ENCODE measurements at places on chromosomes 16 and 17.

DNA sequence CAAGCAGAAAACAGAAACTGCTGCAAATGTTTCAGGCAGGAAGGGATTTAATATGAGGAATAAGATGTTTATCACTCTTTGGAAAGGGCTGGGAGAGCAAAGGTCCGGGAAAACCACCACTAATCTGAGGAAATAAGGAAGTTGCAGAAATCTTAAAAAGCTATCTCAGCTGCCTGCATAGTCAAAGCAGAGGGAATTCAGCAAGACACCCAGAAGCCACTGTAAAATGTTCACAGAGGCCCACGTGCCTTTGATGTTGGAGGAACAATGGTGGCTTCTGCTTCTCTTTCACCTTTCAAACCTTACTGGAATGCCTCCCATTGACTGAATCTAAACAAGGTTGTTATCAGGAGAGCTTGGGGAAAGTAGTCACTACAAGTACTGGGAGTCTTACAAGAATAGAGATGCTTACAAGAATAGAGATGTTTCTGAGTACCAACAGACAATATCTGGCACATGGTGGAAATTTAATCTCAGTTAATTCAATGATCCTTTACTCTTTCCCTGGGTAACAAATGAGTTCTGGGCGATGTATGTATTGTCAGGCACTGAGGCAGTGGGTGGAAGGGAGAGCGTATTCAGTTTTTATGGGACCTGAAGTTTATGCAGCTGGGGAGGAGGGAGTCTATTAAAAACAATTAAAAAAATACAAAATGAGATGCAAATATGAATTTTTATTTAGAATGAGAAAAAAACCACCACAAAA lies 56.1 kb upstream of the MED13 start:
- no peak for DNase-seq

DNA sequence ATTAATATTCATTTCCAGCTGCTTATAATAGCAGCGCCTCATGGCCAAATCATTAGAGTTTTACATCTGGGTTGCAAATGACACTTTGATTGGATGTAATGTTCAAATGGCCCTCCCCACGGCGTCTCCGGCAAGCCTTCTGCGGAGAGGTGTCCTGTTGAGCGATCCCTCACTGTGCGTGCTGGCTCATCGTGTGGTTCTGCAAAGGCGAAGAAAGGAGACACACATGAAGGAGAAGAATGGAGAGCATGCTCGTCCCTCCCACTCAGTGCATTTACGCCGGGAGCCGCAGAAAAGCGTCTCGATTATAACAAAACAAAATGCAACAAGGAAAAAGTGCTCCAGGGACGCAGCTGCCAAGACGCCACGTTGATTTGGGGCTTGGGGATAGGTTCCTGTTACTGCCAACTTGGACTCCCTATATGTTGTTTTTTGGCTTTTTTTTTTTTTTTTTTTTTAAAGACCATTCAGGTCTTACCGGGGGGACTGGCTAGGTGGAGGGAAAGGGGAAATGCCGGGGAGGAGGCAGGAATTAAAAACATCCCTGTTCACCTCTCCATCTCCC lies 117.6 kb downstream of the C16orf78 start:
- no peak for DNase-seq

DNA sequence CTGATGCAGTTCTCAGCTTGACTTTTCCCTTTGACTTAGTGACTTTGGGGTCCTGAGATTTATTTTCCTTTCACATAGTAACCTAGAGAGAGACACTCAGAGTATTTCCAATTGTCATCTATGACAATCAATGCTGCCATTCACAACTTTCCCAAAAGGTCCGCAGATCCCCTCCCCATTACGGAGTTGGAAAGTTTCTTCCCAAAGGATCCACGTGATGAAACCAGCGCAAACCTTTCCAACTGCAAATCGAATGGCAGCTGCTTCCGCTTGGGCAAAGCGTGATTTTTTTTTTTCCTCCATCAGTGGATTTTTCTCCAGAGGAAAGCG lies 538 bp upstream of the FCSK start:
- DNase-seq = no peak

- no peak for DNase-seq
Observed at GRCh38 chr17:79591695-79592094, 19.2 kb downstream of the RBFOX3 start.

- peak; percentile 69 for DNase-seq
Observed at GRCh38 chr16:46908540-46909372, 24.6 kb downstream of the GPT2 start.

DNA sequence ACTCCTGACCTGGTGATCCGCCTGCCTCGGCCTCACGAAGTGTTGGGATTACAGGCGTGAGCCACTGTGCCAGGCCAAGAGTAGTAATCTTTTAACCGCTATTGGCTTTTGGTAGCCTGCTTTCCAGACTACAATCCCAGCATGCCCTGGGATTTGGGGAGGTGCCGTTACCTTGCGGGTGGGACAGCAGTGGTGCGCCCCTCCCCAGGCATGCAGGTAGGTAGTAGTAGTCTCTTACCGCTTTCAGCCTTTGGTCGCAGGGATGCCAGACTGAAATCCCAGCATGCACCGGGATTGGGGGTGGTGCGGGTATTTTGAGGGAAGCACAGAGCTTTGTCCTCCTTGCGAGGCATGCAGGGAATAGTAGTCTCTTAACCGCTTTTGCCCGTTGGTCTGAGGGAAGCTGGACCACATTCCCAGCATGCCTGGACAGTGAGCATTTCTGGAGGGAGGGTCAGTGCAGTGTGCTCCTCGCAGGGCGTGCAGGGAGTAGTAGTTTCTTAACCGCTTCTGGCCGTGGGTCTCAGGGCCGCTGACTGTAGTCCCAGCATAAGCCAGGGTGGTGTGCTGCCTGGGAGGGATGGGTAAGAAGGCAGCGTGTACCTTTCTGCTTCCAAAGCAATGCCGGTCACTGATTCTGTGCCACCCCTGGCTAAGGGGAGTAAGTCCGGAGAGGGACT lies 1686.8 kb downstream of the TP53TG3F start:
- no peak for DNase-seq

DNA sequence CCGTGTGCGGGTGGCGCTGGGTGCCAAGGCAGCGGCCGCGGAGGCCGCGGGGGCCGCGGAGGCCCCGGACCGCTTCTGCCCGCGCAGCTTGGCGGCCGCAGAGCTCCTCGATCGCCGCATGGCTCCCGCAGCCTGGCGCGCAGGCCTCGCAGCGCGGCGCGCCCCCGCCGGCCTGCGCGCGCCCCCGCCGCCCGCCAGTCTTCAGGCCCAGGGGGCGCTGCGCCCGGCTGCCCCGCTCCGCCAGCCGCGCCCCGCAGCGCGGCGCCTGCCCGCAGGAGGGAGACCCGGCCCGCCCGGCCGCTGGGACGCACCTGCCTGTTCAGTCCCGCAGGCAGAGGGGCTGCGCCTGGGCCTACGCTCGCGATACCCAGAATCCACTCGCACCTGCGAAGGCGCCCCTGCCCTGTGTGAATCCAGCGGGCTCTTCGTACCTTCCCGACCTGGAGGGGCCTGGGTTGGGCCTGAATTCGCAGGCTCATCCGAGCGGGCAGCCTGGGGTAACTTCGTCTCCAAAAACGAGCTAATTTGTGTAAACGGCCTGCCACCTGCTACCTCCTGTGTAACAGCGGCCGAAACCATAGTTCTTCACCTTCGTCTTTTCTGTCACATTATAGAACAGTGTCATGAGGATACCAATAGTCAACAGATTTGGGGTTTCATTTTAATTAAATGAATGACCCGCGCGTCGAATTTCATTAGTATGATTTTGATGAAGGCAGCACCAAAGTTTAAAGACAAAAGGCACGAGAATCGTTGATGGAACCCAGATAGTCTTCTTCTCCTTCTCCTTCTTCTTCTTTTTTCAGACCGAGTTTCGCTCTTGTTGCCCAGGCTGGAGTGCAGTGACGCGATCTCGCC lies at the start of gene CENPV:
CENPV (minus strand) TSS at position 153 of the 858 bp plus-strand sequence; CDS start at position 120, 33 bp downstream.
- DNase-seq = peak; percentile 76

GRCh38 chr17:34816848-34817247 lies 144.4 kb downstream of the CCT6B start:
- no peak for DNase-seq

GRCh38 chr17:50129728-50130558 lies at the start of gene SAMD14:
Gene SAMD14, minus strand, starts transcription at chr17:50130160. Its CDS starts 5,201 bp downstream, at chr17:50124959.
- peak; percentile 21 for DNase-seq
